ENCODE measurements at places on chromosomes 12 and 14. TPM values are rescaled to one million over a fixed set of nuclear protein-coding genes. Genes with fewer than 3 reads are reported as not detected.
A peak's percentile ranks its signal among the peaks of the same experiment; 100 is the strongest.

DNA sequence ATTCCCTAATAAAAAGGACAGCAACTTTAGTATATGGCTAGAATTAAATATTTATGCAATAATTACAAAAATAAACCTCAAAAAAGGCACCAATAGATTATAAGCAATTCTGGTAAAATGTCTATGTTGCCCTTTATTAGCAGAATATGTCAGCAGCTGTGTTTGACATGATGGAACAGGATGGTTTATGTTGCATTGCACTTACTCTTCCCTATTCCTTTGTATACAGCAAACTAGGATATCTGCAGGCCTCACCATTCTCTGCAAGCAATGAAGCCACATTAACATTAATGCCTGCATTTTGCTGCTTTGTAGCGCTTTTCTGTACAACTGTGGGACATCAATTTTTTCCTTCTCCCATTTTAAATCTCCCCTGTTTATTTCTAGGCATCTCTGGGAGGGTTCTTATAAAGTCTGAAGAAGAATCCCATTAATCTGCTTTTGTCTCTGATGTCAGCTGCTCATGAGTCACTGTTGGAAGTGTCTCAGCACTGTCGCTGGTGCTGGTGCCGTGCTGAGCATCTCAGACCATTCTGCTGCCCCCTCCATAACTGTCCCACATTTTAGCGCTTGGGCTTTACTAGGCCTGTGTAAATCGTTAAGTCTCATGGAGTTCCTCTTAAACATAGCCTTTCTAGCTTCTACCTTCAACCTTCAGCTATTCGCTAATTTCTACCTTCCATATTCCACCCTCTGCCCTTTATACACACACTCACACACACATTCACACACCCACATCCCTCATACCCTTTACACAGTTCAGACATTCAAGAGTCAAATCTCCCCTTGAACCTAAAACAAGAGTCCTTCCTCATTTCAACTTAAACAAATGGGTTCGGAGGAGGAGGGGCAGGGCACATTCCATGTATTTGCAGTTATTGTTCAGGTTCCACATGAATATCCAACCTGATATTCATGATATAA, 64.4 kb upstream of the TRHDE start:
- no peaks in the 10 kb centered on the region for H3K36me3 ChIP-seq
- H3K4me3 ChIP-seq, result no peak overlapping the region
- no peaks in the 10 kb centered on the region for H3K4me1 ChIP-seq
- no peak overlapping the region for H3K27ac ChIP-seq
- no peak for DNase-seq

GSC gene
- total RNA-seq, result not detected

DNA sequence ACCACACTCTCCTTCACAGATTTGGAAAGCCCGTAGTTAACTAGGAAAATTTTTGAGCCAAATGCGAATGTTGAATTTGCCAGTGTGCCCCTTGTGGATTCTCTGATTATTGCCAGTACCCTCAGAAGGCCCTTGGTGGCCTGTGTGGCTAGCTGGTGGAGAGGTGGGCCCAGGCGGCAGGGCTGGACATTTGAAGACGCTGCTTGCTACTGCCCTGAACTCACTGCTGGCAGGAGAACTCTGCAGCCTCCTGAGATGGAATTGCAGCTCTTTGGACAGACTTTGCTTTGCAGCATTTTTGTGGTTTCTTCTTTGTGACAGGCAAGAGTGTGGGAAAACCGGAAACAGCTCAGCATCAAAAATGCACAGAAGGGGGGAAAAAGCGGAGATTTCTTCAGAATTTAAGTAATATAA, 97.6 kb downstream of the TGFB3 start:
- peaks cover 9% of the 10 kb centered on the region for H3K36me3 ChIP-seq
- H3K4me1 ChIP-seq, result peaks cover 67% of the 10 kb centered on the region
- H3K27ac ChIP-seq, result peak overlapping the region; percentile 84
- peak; percentile 80 for DNase-seq
- peak overlapping the region; percentile 74 for H3K4me3 ChIP-seq

MANSC4 gene
- not detected for total RNA-seq

GRCh38 chr12:1591034-1591433, 3.3 kb downstream of the FBXL14 start:
- peaks cover 84% of the 10 kb centered on the region for H3K4me1 ChIP-seq
- peak overlapping the region; percentile 71 for H3K27ac ChIP-seq
- peak overlapping the region; percentile 86 for H3K4me3 ChIP-seq
- peak; percentile 55 for DNase-seq
- peaks cover 24% of the 10 kb centered on the region for H3K27me3 ChIP-seq
- H3K36me3 ChIP-seq, result peaks cover 30% of the 10 kb centered on the region

VRK1 gene
- total RNA-seq, result 19.1 TPM

All from HFFc6 (cell line).